Stomach (tissue), 19 donors: ENCODE measurements at places on chromosomes 7 and 10. TPM values are rescaled to one million over a fixed set of nuclear protein-coding genes. Genes with fewer than 3 reads are reported as not detected.

DNA sequence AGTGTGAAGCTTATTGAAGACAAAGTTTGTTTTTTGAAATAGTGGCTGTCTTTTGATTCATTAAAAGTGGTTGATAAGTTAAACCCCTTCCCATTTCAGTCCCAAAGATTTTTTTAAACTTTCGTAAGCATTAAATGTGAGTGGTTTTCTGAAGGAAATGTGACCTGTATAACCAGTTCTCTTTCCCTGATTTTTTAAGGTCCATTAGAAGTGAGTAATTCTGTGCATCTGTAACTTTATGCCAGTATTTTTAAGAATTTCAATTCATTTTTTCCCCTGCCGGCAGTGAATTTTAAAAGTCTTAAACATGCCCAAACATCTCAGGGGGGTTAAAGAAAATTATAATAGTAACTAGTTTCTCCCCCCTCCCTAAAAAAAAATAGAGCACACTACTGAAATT, 254.6 kb upstream of the SP8 start:
- DNase-seq = no peak

- no peak for DNase-seq
These were observed 300.7 kb upstream of the ADARB2 start for GRCh38 chr10:2038036-2038435.

The OR13A1 gene
- 0.40 TPM for polyA plus RNA-seq

The TUBB8 gene
- polyA plus RNA-seq = not detected

The TPK1 gene
- polyA plus RNA-seq = 3.8 TPM

DNA sequence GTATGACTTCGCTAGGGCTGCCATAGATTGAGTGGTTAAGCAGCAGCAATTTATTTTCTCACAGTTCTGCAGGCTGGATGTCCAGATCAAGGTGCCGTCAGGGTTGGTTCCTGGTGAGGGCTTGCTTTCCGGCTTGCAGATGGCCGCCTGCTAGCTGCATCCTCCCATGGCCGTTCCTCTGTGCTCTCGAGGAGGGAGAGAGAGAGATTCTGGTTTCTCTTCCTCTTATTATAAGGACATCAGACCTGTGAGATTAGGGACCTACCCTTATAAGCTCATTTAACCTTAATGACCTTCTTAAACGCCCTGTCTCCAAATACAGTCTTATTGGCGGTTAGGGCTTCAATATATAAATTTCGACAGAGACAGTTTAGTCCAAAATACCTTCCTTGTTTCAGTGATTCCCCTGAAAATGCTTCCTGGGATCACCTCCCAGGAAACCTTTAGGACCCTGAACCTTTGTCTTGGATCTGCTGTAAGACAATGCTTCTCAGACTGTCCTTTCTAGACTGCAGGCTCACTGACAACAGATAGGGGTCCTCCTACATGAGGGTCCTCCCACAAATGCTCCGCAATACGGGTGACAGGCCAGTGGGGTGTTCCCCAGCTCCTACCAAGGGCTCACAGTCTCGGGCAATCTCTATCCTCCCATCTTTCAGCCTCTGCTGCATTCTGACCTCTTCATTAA, 82.5 kb upstream of the BAIAP2L1 start:
- no peak for DNase-seq

- no peak for DNase-seq
These were observed 39.4 kb upstream of the ZMIZ2 start for GRCh38 chr7:44709011-44709915.

GRCh38 chr7:84948634-84949033, 238.2 kb downstream of the SEMA3D start:
- DNase-seq = no peak

DNA sequence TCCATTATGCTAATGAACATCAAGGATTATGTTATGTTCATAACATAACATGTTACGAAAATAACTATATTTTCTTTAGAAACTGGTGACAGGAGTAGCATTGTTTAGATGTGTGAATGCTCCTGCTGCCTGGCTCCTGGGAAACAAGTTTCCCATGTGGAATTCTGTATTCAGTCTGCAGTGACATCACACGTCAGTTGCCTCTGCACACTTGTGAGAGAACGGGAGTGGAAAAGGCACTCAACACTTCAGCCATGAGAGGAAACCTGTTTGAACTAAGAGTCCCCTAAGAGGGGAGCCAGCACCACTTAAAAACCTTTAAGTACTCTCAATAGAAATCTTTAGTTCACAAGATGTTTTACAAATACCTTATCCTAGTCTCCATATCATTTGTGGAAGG, 140.3 kb upstream of the FAM20C start:
- DNase-seq = no peak

The ATG9B gene
- polyA plus RNA-seq = 0.31 TPM

The EMX2 gene
- 0.18 TPM for polyA plus RNA-seq

The COPG2 gene
- 7.1 TPM for polyA plus RNA-seq

The TDRD1 gene
- polyA plus RNA-seq = not detected

- DNase-seq = no peak
These were observed 6.7 kb upstream of the FAM180A start for GRCh38 chr7:135755351-135755753.

- DNase-seq = peak; percentile 80
These were observed 122.7 kb downstream of the PRKAG2 start for GRCh38 chr7:151754142-151754590.

DNA sequence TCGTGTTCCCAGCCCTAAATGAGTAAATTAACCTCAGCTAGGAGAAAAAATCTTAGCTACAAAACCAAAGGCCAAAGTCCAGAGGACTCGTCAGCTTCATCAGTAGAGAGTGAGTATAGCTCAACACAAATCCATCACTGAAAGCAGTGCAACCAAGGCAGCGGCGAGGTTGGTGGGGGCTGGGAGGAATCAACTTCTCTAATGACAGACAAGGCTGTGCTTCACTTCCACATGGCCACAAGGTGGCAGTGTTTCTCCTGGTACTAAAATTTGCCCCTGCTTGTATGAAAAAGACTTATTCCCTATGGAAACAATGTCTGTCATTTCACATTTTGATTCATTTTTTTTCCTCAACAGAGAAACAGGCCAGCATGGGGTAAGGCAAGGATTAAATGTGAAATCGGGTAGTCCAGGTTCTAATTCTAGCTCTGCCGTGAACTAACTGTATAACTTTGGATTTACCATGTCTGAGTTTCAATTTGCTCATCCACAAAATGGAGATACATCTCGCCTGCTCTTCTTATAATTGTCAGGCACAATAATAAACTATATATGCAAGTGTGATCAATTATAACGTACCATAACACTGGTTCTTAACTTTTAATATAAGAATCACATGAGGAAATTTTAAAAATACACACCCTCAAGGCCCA, 39.3 kb downstream of the FAS start:
- peak; percentile 92 for DNase-seq

DNA sequence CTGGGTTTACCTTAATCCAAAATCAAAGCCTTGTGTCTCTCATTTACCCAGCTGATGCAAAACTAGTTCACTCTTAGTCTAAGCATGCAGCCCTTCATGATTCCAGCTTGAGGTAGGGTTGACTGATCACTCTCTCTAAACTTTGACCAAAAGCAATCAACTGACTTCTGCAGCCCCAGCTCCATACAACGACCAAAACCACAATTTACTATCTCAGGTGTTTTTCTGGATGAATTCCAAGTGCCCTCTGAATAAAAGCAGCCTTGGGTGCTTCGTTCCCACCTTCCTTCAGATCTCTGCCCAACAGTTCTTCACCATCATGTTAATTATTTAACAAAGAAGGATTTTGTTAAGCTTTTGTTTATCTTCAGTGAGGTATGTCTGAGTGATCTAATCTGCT, 62.6 kb downstream of the CCDC6 start:
- no peak for DNase-seq

The SFTPA1 gene
- 3.2 TPM for polyA plus RNA-seq

- DNase-seq = no peak
These were observed 1.5 kb downstream of the ACTR3B start for GRCh38 chr7:152760854-152761748.

DNA sequence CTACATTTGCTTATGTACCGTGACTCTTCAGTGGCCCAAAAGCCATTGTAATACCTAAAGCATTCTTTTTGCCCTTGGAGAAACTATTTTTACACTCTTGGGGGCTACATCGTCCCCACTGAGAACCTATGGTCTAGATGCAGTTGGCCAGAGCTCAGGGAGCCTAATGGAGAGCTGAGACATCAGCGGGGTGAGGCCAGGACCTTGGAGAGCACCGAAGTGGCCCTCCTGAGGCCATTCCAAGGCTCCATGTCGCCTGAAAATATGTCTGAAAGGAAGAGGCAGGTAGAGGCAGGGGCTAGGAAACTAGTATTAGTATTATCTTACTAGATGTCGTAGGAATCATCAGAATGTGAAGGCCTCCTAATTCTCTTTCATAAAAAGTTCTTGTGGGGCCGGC, 4.9 kb downstream of the PKD2L1 start:
- no peak for DNase-seq

- no peak for DNase-seq
These were observed 4.0 kb upstream of the OAT start for GRCh38 chr10:124422742-124423141.

The RELN gene
- 0.19 TPM for polyA plus RNA-seq

The LRMDA gene
- 24.7 TPM for polyA plus RNA-seq

The AZGP1 gene
- 461 TPM for polyA plus RNA-seq

DNA sequence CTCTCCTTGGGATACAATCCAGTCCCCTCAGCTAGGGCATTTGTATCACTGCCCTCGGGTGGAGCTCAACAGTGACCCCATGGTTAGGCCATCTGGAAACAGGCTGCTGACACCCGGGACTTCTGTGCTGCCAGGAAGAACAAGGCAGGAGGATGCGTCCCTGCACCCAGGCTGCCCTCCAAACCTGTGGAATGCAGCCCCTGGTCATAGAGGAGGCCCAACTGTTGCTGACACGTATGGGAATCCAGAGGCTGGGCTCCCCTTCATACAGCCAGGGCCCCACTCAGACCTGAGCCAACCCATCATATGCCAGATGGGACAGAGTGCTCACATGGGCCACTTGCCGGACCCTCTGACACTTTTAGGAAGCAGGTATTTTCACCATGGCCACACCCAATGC, 45.5 kb upstream of the SRGN start:
- DNase-seq = no peak

DNA sequence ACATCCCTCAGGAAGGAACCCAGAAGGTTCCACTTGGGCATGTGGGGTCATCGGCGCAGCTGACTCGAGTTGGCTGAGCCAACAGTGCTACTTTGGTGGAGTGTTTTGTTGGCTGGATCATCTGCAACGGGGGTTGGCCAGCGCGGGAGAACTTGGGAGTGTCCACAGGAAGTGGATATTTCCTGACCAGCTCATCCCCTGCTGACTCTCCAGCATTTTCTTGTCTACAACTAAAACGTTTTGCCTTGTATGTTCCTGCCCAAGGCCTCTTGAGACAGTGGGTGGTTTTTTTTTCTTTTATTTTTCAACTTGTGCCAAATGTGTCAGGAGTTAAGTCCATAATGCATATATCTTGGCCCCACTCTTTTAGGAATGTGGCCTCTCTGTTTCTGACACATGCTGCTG, 208.6 kb downstream of the ZNF365 start:
- DNase-seq = peak; percentile 30

The ADRA2A gene
- polyA plus RNA-seq = 0.65 TPM
